Chondrocyte (in vitro differentiated cells): ENCODE measurements at places on chromosomes 4 and X. TPM values are rescaled to one million over a fixed set of nuclear protein-coding genes. Genes with fewer than 3 reads are reported as not detected.
A peak's percentile ranks its signal among the peaks of the same experiment; 100 is the strongest.

DNA sequence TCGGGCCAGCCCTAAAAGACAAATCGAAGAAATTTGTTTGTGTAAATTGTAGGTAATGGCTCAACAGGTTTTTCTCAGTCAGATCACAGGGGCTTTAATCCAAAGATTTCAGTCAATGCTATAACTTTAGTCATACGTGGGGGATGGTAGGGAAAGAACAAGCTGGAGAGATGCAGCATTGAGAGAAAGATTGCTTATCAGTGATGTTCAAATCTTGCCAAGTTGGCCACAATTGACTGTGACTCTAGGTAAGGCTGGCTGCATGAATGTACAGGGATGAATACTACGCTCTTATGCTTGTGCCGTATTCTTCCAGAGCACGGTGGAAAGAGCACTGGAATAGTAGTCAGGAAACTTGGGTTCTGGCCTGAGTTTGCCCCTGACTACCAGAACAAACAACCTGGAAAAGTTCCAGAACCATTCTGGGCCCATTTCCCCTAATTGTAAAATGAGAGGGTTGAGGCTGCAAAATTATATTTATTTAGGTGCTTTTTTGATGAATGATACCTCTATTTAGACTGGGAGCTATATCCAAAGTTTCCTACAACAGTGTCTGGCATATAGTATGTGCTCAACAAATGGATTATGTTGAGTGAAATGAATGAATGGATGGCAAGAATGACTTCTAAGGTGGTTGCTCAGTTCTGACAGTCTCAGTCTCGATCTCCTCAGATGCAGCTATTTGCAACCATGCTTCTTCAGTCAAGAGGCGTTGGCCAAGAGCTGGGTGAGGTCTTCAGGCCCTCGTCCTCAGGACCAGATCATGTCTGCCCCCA, 44.4 kb downstream of the TSC22D3 start:
- H3K27me3 ChIP-seq = no peaks in the 10 kb centered on the region
- H3K4me3 ChIP-seq = no peak overlapping the region
- H3K27ac ChIP-seq = peak overlapping the region; percentile 90
- H3K4me1 ChIP-seq = peaks cover 74% of the 10 kb centered on the region
- H3K36me3 ChIP-seq = no peaks in the 10 kb centered on the region

- H3K4me1 ChIP-seq = peaks cover 3% of the 10 kb centered on the region
- H3K27me3 ChIP-seq = no peaks in the 10 kb centered on the region
Observed at GRCh38 chrX:47607091-47607490, 12.6 kb downstream of the SYN1 start.

DNA sequence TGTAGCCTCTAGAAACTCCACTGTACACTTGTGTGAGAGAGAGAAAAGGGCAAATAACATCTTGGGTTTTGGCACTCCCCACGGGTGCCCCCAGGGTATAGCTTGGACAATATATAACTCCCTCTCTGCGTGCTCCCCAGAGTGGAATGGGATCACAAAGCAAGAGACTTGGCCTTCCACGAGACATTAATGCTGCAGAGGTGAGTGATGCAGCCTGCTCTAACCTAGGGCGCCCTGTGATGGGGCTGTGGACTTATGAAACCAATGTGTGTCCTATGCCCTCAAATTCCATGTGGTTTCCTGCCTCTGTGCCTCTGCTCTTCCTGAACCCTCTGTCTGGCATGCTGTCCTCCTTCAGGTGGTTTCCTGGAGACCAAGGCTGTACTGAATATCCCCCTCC, 22.0 kb upstream of the FAM9C start:
- DNase-seq = no peak
- no peak overlapping the region for H3K27ac ChIP-seq
- H3K4me3 ChIP-seq = no peak overlapping the region
- peaks cover 6% of the 10 kb centered on the region for H3K4me1 ChIP-seq
- H3K36me3 ChIP-seq = peaks cover 5% of the 10 kb centered on the region

DNA sequence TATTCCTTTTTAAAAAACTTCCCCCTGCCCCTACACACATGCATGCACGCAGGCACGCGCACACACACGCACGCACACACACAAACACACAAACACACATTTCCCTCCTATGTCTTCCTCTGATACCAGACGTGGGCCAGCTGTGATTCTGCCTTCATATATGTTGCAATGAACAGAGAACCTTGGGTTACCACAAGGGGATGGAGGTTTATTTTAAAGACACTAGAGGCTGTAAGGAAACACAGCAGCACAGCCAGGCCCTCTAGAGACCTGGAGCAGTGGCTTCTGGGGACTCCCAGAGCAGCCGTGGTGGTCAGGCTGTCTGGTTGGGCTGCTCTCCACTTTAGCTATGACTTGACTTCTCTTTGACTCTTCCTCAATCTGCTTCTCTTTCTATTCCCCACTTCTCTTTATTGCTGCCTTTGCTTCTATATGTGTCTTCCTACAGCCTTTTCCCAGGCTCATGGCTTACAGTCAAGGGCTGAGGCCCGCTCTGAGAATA, 3.2 kb upstream of the TLR10 start:
- H3K27ac ChIP-seq = no peak overlapping the region
- DNase-seq = no peak
- H3K27me3 ChIP-seq = no peaks in the 10 kb centered on the region
- H3K36me3 ChIP-seq = no peaks in the 10 kb centered on the region
- no peak overlapping the region for H3K4me3 ChIP-seq
- peaks cover 2% of the 10 kb centered on the region for H3K4me1 ChIP-seq

DNA sequence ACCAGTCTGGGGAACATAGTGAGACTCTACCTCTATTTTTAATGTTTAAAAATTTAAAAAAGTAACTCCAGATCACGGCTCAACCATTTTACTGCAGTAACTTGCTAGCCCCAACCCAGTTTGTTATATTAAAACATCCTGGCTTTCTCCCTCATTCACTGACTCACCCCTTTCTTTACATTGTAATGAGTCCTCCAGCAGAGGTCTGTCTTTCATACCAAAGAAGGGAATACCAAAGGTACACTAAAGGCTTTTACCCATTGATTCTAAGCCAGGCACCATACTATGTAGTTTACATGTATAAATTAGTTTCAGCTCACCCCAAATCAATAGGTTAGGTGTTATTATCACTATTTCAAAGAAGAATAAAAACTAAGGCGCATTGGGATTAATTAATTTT, 286.9 kb downstream of the PACRGL start:
- peaks cover 14% of the 10 kb centered on the region for H3K27me3 ChIP-seq

DNA sequence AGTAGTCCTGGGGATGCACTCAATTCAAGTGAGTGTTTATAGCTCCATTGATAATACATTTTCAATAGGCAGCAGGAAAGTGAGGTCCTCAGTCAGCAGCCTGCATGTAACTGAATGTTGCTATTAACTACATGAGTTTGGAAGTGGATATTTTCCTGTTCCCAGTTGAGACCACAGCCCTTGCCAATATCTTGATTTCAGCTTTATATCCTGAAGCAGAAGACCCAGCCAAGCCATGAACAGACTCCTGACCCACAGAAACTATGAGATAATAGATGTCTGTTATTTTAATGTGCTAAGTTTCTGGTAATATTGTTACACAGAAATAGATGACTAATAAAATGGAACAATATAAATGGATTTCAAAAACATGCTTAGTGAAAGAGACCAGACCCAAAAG, 63.7 kb downstream of the VSIG4 start:
- no peaks in the 10 kb centered on the region for H3K36me3 ChIP-seq
- no peaks in the 10 kb centered on the region for H3K4me1 ChIP-seq
- no peak overlapping the region for H3K4me3 ChIP-seq
- H3K27ac ChIP-seq = no peak overlapping the region

GRCh38 chrX:77505227-77505626, 58.0 kb downstream of the FGF16 start:
- H3K27ac ChIP-seq = no peak overlapping the region
- H3K27me3 ChIP-seq = no peaks in the 10 kb centered on the region
- DNase-seq = no peak
- H3K4me1 ChIP-seq = peaks cover 10% of the 10 kb centered on the region
- H3K4me3 ChIP-seq = no peak overlapping the region

- no peak overlapping the region for H3K4me3 ChIP-seq
- peaks cover 10% of the 10 kb centered on the region for H3K4me1 ChIP-seq
- no peak for DNase-seq
- H3K27me3 ChIP-seq = no peaks in the 10 kb centered on the region
- no peaks in the 10 kb centered on the region for H3K36me3 ChIP-seq
Observed at GRCh38 chrX:68915778-68916177, 87.0 kb downstream of the EFNB1 start.

DNA sequence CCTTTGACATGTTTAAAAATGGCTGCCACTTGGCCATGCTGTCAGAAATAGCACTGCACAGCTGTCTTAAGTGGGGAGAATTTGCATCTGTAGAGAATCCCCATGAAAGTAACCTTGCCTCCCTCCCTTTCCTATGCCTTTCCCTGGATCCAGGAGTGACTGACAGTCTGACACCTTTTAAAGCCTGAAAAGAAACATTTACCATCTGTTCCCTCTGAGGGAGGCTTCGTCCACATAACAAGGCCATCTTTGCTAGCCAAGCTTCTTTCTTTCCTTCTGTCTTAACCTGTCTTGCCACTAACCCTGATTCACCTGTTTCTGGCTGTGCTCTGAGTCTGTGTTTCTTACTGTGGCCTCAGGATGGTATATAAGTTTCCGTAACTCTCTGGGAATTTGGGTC, 21.3 kb upstream of the AADAT start:
- DNase-seq = no peak
- H3K4me1 ChIP-seq = peaks cover 12% of the 10 kb centered on the region
- H3K36me3 ChIP-seq = no peaks in the 10 kb centered on the region
- H3K4me3 ChIP-seq = no peak overlapping the region
- peaks cover 27% of the 10 kb centered on the region for H3K27me3 ChIP-seq

DNA sequence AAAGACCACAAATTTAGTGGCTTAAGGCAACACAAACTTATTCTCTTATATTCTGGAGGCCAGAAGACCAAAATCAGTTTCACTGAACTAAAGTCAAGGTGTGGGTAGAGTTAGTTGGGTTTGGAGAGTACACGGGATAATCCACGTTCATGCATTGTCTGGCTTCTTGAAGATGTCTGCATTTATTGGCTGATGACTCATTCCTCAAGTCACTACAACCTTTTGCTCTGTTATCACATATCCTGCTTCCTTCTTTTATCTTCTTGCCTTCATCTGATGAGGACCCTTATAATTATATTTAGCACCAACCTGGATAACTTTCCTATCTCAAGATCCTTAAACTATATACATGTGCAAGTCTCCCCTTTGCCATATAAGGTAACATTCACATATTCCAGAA, 590.0 kb downstream of the FSTL5 start:
- no peak overlapping the region for H3K4me3 ChIP-seq
- H3K36me3 ChIP-seq = no peaks in the 10 kb centered on the region
- H3K27ac ChIP-seq = no peak overlapping the region
- no peak for DNase-seq
- H3K27me3 ChIP-seq = no peaks in the 10 kb centered on the region
- peaks cover 16% of the 10 kb centered on the region for H3K4me1 ChIP-seq

DNA sequence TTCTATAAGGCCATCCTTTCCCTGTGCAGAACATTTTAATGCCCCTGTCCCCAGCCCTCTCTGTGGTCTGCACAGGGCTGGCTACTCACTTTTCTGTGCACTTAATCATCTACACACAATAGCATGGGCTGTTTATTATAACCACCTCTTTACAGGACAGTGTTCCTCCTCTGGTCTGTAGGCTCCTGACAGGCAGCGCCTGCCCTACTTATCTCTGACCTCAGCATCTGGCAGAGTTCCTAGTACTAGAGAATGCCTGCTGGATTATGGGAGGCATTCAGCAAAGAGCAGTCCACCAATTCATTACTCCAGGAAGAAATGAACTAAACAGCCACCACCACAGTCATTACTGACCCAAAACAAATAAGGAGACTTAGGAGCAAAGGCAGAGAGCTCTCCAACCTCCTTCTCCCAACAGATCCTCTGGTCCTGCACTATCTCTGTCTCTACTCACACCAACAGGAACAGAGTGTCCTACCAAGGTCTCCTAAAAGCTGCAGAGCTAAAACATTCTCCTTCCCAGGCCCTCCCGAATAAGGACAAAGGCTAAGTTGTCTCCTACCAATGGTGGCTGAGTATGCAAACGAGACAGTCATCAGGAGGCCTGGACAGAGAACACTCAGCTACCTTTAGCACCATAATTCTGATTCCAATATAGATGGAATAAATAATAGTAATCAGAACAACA, 279.2 kb downstream of the QDPR start:
- DNase-seq = no peak
- H3K27ac ChIP-seq = peak overlapping the region; percentile 12
- peaks cover 2% of the 10 kb centered on the region for H3K27me3 ChIP-seq

DNA sequence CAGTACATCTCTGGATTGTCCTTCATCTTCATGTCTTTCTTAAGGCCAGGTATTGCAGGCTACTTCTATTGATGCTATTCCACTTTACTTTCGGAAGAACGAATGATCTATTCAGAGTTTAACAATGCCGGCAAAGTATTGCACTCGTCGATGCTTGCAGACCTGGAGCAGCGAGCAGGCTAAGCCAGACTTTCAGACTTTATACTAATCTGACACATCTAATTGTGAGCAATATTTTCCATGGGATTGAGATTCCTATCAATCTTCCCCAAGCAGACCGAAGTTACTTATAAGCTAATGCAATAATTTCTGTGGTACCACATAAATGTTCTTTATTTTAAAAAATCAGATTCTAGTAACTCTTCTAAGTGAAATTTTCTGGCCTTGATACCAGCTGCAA, 1.6 kb downstream of the EMCN start:
- peaks cover 42% of the 10 kb centered on the region for H3K4me1 ChIP-seq
- no peaks in the 10 kb centered on the region for H3K27me3 ChIP-seq
- no peak overlapping the region for H3K27ac ChIP-seq
- no peak overlapping the region for H3K4me3 ChIP-seq

DNA sequence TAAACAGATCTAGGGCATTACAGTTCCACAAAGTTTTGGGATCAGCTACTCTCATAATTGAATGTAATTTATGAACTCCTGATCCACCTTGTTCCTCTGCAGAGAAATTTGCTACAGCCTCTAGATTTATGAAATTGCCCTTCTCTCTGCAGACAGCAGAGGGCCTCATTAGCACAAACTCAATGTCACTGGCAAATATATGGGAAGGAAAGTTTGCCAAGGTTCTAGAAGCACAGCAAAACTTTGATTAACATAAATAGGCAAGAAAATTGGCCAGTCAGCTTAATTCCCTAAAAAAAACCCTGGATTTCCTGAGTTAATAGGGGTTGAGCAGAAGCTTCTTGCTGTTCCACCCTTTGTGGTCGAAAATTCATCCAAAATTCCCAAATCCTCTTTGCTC, 31.5 kb downstream of the PRPS1 start:
- no peak for DNase-seq
- H3K4me3 ChIP-seq = no peak overlapping the region
- peaks cover 27% of the 10 kb centered on the region for H3K4me1 ChIP-seq
- no peak overlapping the region for H3K27ac ChIP-seq
- H3K27me3 ChIP-seq = no peaks in the 10 kb centered on the region

RGN gene
- 0.33 TPM in 1 of 3 replicates, not detected in the others for total RNA-seq

CABS1 gene
- total RNA-seq = not detected in 3 replicates

NKRF gene
- total RNA-seq = 7.8 to 8.3 TPM (median 8.0 TPM) in 3 replicates

ADAM29 gene
- not detected in 3 replicates for total RNA-seq

PGAM4 gene
- not detected in 3 replicates for total RNA-seq

ADH7 gene
- total RNA-seq = not detected in 3 replicates

IL1RAPL2 gene
- total RNA-seq = not detected in 3 replicates

MTMR8 gene
- total RNA-seq = 1.3 to 2.6 TPM (median 1.5 TPM) in 3 replicates

STS gene
- 10.9 to 12.5 TPM (median 12.1 TPM) in 3 replicates for total RNA-seq

ASB9 gene
- total RNA-seq = not detected in 3 replicates

USP26 gene
- total RNA-seq = 0.17 TPM in 1 of 3 replicates, not detected in the others

FGD1 gene
- total RNA-seq = 21.0 to 26.4 TPM (median 21.4 TPM) in 3 replicates

DMP1 gene
- total RNA-seq = not detected in 3 replicates

PF4V1 gene
- total RNA-seq = not detected in 3 replicates
